ENCODE measurements at places on chromosomes 16 and 17.

GRCh38 chr16:70396246-70396904 lies 42.5 kb downstream of the ST3GAL2 start:
- no peak for DNase-seq

DNA sequence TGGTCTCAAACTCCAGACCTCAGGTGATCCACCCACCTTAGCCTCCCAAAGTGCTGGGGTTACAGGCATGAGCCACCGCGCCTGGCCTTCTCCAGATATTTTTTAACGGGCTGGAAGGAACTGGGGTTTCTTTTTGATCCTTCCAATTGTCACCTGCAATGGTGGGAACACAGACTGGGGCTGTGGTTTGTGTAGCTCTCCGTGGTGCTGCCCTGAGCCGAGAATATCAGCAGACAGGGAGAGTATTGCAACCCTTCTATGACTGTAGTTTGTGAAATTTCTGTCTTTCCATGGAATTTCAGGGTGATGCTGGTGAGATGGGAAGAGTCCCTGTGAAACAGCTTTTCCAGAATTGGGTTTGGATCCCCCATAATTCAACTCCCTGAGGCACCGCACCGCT lies 263.5 kb downstream of the ENGASE start:
- DNase-seq = no peak

- no peak for DNase-seq
These were observed 11.2 kb downstream of the KLHL10 start for GRCh38 chr17:41848788-41849187.

- DNase-seq = no peak
These were observed 55.2 kb downstream of the TBC1D16 start for GRCh38 chr17:79980246-79981043.

DNA sequence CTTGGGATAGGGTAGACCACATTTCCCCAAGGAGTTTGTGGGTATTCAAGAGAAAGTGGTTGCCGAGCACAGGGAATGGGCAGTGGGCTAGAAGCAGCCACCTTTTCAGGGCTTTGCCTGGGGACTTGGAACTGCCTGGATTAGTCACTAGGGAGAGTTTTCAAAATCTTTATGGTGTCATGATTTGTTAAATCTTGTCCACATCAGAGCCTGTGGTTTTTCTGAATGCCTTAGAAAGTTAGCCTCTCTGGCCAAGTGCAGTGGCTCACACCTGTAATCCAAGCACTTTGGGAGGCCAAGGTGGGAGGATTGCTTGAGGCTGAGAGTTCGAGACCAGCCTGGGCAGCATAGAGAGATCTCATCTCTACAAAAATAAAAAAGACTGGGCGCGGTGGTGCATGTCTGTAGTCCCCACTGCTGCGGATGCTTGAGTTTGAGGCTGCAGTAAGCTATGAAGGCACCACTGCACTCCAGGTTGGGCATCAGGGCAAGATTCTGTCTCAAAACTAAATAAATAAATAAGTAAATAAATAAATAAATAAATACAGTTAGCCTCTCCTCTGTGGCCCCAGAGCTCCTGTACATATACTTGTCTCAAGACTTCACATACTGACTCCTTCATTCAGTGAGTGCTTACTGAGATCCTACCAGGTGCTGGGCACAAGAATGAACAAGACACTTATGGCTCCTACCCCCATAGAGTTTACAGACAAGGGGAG lies 76.3 kb upstream of the HNF1B start:
- DNase-seq = no peak

DNA sequence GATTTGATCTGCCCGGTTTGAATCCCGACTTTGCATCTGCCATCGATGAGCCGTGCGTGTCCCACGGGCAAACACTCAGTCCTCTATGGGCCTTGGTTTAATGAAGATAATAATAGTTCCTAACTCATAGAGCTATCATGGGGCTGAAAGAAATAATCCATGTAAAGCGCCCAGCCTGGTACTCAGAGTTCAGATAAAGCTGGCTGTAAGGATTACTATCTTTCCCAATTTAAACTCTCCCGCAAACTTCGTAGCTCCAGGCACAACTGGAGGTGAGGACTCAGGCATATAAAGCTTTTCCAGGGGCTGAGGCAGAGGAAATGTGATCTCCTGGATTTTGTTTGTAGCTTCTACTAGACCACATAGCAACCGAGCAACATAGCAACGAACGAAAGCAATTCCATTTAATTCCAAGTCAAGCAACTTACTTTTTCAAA lies 16.3 kb downstream of the ALOX15 start:
- no peak for DNase-seq

DNA sequence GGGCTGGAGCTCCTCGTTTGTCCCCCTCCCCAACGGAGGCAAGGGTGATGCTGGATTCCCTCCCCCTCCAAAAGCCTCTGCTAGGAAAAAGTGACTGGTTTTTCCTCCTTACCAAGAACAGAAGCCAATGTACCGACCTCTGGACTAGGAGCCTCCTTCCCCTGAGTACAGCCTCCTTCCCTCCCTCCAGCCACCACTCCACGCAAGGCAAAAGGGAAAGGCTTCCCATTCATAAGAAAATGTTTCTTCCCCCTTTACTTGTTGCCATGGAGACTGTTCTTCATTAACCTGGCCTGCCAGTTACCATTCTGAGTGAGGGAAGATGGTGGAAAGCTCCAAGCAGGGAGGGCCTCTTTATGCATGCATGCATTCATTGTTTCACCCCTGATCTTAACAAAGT lies 4.3 kb upstream of the PIMREG start:
- DNase-seq = no peak

GRCh38 chr16:81646561-81646960 lies 132.5 kb upstream of the PLCG2 start:
- no peak for DNase-seq

DNA sequence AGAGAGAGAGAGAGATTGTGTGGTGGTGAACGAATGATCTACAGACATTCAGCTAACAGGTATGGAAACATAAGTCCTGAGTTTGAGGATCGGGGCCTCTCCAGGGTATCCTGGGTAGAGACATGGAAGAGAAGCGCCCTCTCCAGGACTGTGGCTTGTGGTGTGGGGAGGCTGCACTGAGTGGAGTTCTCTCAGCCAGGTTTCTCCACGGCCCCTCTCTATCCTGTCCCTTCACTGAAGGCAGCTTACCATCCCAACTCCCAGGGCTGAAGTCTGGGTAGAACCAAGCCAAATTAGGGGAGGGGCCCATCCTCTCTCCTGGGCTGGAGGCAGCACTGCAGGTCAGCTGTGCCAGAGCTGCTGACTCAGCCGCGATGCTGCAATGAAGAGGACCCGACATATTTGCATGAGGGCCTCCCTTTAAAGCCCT lies 6.2 kb downstream of the C1QL1 start:
- no peak for DNase-seq

DNA sequence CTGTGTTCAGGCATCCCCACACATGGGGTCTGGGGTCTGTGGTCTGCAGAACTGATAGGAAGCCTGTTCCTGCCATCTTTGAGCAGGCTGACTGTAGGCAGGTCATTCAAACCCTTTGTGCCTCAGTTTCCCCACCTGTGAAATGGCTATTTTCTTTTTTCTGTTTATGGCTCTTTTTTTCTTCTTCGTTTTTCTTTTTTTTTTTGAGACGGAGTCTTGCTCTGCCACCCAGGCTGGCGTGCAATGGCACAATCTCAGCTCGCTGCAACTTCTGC lies 72.5 kb downstream of the ABCC6 start:
- no peak for DNase-seq

- DNase-seq = no peak
These were observed 75.4 kb upstream of the RBL2 start for GRCh38 chr16:53358884-53359283.

GRCh38 chr16:15403392-15403995 lies 7.9 kb downstream of the MPV17L start:
- DNase-seq = no peak

DNA sequence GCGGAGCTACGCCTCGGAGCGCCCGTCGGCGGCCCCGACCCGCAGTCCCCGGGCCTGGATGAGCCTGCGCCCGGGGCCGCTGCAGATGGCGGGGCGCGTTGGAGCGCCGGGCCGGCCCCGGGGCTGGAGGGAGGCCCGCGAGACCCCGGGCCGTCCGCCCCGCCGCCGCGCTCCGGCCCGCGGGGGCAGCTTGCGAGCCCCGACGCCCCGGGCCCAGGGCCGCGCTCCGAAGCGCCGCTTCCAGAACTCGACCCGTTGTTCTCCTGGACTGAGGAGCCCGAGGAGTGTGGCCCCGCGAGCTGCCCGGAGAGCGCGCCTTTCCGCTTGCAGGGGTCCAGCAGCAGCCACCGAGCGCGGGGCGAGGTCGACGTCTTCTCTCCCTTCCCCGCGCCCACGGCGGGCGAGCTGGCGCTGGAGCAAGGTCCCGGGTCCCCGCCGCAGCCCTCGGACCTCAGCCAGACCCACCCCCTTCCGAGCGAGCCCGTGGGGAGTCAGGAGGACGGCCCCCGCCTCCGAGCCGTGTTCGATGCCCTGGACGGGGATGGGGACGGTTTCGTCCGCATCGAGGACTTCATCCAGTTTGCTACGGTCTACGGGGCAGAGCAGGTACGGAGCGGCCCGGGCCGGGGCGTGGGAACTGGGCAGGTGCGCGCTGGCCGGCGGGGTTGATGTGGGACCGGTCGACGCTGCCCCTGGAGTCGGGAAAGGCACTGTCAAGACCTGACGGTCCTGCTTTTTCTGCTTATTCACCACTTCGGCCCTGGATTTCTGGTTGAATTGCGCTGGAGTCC lies 861 bp downstream of the RAB11FIP3 start:
- DNase-seq = no peak

- no peak for DNase-seq
These were observed 17.5 kb upstream of the TFAP4 start for GRCh38 chr16:4290236-4290830.

- DNase-seq = no peak
These were observed 923 bp downstream of the GDPD3 start for GRCh38 chr16:30112197-30113030.

GRCh38 chr16:25264597-25264996 lies 7.0 kb upstream of the ZKSCAN2 start:
- DNase-seq = no peak

DNA sequence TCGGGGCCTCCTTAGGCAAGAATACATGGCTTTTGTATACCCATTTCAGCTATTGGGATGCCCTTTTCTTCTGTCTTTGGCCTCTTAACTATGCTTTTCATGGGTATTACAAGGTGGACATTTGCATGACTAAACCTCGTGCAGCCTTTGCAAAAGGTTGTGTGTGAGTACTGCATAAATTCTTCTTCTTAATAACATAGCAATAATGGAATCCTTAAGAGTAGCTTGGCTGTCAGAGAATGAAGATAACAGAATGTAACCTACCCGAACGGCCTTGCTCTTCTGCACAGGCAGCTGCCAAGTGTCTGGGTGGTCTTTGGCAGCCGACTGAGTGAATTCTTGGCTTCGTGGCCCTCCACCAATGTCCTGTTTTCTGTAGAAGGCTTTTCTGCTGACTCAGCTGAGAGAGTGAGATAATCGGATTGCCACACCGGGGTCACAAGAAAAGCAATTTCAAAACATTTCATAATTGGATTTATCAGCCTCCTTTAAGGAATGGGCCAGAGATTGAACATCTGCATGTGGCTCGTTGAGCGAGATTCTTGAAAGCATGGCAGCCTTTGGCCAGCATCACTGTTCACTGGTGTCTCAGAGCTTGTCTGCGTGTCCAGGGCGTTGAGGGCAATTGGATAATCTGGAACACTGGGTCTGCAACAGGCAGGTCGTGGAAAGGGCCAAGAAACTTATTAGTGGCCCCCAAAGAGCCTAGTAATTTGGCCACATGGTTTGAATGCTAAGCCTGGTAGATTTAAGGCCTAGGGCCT lies 13.4 kb downstream of the IRF8 start:
- no peak for DNase-seq

- DNase-seq = no peak
These were observed 155.8 kb downstream of the SNX29 start for GRCh38 chr16:12132290-12132689.

DNA sequence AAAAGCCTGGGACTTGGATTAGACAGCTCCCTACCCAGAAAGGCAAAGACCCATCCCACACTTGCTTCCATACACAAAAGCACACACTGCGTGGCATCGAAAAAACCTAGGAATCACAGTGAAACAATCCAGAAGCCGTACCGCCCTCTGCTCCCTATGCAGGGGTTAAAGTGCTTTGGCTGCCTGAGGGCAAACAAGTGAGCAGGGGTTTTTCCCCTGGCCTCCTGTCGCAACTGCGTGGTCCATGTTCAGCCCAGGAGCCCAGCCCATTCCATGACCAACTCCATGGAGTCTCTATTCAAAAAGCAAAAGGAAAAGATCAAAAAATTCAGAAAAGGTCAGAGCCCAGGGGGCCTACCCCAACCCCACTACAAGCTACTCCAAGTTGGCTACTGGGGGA lies 3.6 kb upstream of the GSDMB start:
- no peak for DNase-seq

- DNase-seq = no peak
These were observed 17.3 kb upstream of the WSCD1 start for GRCh38 chr17:6052926-6053325.

DNA sequence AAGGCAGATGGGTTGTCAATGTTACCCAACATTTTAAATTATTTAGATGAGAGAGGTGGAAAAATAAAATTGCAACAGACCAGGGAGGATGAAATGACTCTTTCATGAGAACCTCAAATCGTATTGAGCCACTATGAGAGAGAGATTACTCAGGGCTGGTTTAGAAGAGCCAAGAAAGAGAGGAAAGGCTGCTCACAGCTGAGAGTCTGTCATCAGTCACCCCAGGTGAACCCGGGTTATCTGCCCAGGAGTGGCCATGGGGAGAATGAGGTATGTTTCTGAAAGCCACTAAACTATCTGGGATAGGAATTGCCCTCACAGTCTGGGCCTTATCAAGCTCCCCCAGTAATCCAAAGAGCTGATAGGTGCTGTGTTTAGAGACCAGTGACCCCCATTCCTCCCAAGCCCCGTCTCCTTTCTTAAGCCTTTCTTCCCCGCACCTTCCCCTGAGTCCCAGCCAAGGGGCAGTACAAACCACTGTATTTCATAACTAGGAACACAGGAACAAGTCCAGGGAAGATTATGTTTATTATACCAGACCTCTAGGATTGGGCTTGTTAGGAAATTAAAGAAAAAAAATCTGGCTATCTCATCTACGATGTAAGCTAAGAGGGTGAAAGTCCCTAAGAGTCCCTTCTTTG lies 158.9 kb upstream of the NOL11 start:
- DNase-seq = no peak

DNA sequence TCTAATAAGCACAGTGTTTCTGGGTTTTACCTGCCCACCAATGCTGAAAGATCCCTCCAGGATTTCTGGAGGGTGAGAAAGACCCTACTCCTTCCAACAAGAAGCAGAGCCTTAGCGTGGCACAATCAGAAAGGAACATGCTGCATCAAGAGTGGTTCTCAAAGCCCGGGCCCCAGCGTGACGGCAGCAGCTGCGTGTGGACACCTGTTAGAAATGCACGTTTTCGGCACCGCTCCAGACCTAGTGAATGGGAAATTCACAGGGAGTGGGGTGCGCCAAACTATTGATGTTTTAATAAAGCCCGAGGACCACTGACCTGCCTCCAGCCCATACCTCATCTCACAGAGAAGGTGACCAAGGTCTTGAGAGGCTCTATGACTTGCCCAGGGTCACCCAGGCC lies 55.8 kb downstream of the PECAM1 start:
- DNase-seq = no peak

DNA sequence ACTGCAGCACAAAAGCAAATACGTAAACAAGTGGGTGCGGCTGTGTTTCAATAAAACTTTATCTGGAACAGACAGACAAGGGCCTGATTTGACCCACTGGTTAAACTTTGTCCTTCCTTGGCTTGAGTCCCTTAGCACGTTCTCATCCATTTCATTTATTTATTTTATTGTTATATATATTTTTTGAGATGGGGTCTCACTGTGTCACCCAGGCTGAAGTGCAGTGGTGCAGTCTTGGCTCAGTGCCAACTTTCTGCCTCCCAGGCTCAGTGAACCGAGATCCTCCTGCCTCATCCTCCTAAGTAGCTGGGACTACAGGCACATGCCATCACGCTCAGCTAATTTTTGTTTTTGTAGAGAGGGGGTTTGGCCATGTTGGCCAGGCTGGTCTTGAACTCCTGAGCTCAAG lies 64.3 kb downstream of the MYH11 start:
- DNase-seq = no peak
